ENCODE measurements at places on chromosomes 2 and 18.

DNA sequence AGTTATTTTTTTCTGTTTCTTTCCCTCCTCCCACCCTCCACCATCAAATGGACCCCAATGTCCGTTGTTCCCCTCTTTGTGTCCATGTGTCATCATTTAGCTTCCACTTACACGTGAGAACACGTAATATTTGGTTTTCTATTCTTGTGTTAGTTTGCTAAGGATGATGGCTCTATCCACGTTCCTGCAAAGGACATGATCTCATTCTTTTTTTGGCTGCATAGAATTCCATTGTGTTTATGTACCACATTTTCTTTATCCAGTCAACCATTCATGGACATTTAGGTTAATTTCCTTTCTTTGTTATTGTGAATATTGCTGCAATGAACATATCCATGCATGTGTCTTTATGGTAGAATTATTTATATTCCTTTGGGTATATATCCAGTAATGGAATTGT, 91.3 kb upstream of the TNP1 start:
- DNase-seq = no peak

DNA sequence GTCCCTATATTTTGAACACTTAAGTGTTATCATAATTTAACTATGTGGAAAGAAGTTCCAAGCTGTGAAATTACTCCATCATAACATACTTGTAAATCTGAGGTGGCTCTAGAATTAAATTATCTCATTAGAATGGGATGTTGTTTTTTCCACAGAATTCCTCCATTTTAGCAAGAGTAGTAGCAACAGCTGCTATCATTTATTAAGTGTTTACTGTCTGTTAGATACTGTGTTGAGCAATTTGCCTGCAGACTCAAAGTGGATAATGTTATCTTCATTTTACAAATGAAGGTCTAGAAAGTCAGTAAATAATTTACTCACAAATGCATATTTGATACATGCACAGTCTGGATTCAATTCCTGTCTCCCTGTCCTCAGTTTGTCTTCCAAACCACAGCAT, 504.8 kb upstream of the NRP2 start:
- no peak for DNase-seq

- DNase-seq = peak; percentile 95
These were observed 77.2 kb downstream of the NEURL3 start for GRCh38 chr2:96427917-96428316.

- DNase-seq = no peak
These were observed 300.0 kb upstream of the SMIM21 start for GRCh38 chr18:75727456-75727855.

DNA sequence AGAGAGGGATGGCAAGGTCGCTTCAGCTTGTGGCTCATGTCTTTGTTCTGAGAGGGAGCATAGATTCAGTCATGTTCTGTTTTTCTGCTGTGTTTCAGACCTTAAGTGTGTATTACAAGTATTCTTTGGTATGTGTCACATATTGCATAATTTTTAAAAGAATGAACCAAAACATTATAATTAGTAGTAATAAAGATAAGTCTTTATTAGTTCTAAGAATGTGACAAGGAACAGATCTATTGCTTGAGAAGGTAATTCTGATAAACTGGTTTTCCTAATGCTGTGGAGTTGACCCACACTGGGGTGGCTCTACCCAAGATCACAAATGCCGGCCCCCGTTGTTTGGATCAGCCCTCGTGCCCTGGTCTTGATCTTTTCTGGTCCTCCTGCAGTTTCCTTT, 124.3 kb upstream of the FOSL2 start:
- DNase-seq = no peak

- DNase-seq = no peak
These were observed 105.8 kb upstream of the COL5A2 start for GRCh38 chr2:189285349-189285748.

DNA sequence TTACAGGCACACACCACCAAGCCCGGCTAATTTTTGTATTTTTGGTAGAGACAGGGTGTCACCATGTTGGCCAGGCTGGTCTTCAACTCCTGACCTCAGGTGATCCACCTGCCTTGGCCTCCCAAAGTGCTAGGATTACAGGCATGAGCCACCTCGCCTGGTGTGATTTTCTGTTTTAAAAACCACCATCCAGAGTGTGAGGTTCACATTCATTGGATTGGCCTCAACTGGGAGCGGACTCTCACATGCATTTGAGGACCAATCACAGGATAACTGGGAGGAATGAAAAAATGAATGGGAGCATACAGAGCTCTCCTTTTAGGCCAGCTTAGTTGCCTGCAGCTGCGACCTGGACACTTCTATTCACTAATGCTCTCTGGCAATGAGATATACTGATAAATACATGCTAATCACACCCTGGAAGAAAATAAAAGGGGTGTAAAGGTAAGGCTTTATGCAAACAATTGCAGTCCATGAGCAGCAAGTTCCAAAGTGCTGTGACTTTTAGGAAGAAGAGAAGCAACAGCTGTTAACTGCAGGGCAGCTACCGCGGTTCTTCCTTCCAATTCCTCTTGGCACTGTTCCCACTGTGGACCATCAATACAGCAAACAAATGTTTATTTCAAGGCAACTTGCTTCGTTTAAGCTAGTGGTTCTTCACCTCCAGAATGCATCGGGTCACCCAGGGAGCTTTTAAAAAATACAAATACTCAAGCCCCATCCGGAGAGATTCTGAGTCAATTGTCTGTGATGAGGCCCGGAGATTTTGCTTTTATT, 49.5 kb upstream of the FZD5 start:
- no peak for DNase-seq

GRCh38 chr2:69162057-69162456, 149.1 kb downstream of the ANTXR1 start:
- DNase-seq = no peak

DNA sequence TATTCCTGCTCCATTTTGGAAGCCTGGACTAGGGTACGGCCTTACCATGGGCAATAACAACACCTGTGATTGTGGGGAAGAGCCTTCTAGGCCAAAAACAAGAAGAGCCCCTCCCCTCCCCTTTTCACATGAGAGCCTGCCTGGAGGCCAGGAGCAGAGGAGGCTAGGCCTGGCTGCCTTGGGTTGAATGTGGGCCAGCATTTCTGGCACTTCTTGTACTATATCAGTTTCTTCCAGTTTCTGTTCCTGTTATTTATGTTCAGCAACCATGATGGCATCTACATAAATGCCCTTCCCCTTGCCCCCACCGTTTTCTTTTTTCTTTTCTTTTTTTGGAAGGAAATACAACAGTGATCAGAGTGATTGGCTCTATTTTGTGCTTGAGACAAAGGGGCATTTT, 58.4 kb downstream of the KCTD18 start:
- no peak for DNase-seq

- no peak for DNase-seq
These were observed 10.3 kb upstream of the NT5C1B start for GRCh38 chr2:18599509-18600254.

DNA sequence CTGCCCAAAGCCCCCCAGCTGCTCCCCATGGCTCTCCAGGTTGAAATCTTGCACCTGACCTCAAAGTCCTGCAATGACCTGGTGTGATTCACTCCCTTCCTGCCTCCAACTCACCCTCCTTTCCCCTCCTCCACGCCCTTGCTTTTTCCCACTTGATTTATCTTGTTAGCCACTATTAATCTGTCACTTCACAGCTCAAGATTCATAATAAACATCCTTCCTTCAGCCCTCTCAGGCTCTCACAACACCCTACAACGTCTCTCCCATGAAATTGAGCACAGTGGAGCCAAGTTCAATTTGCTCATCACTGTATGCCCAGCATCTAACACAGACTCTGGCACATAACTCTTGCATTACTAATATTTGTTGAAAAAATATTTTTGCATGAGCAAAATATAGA, 85.6 kb upstream of the SLC35G4 start:
- DNase-seq = no peak

- DNase-seq = peak; percentile 61
These were observed 426.9 kb downstream of the CDH2 start for GRCh38 chr18:27750014-27750413.

- no peak for DNase-seq
These were observed 757.7 kb upstream of the ID2 start for GRCh38 chr2:7924023-7924762.

DNA sequence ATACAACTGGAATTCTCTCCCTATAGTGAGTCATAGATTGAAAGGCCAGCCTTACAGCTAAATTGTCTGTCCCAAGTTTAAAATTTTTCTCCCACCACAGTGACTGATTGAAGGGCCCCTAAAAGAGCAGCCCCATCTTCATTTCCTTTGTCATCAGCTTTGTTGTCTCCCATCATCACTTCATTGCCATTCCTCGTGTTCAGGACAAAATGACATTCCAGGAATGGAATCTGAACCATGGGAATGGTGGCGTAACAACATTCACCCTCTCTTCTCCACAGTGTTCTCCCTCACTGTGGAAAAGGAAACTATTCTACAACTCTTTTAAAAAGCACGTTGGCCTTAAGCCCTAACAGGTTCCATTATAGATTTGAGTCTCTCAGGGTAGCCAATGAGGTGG, 52.1 kb downstream of the PSTPIP2 start:
- no peak for DNase-seq

GRCh38 chr18:48784656-48785055, 166.1 kb downstream of the SMAD7 start:
- no peak for DNase-seq

- no peak for DNase-seq
These were observed 182.0 kb upstream of the SP5 start for GRCh38 chr2:170533156-170533555.

- peak; percentile 66 for DNase-seq
These were observed 158.0 kb downstream of the NEDD4L start for GRCh38 chr18:58201733-58202730.

DNA sequence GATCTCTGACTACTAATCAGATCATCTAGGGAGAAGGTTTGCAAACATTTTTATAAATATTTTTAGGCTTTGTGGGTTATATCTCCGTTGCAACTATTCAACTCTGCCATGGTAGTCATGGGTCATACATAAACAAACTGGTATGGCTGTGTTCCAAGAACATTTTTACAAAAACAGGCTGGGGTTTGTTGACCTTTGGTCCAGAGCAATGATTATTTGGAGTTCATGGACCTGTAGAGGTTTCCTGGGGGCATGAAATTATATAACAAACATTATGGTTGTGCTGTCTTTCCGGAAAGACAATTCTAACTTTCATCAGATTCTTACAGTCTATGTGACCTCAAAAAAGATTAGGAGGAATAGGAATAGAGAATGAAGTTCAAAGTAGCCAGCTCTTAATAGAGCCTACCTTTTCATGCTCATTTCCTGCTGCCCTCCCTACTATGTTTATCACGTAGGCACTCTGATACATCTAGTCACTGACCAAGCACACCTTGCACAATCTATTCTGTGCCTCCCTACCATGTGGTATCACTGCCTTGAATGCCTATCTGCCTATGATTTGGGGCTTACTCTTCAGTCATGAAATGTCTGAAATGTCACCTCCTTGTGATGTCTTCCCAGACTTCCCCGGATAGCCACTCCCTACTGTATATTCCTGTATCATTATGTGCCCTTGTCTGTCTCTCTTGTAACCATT, 102.4 kb upstream of the SCN1A start:
- DNase-seq = no peak

DNA sequence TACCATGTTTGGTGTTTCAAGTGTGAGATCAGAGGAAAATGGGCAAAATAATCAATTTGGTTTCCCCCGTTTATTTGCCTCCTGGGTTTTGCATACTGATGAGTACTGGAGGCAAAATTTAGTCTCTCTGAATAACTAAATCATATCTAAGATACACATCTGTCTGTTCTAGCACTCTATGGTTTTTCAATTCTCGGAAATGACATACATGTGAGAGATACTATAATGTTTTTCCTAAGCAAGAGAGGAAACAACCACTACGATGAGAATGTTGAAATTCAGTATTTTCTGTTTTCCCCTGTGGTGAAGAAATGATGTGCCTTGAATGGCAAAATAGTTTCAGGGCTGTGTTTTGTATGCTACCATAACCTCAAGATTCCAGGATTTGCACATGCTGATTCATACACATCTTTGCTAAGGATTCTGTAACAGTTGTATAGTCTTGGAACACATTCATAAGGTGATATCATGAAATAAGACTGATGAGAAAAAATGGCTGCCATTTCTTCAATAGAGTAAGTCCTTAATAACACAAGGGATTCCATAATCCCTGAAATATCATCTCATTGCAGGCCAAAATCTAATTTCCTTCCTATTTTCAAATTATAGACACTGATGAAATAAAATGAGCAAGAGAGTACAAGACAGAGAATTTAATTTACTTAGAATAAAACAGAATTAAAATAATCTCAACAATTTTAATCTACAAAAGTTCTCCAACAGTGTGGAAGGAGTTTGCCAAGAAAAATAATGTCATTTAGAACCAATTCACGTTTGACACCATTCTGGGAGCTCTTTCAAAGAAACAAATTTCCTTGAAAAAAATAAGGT, 316.6 kb downstream of the FIGN start:
- no peak for DNase-seq

DNA sequence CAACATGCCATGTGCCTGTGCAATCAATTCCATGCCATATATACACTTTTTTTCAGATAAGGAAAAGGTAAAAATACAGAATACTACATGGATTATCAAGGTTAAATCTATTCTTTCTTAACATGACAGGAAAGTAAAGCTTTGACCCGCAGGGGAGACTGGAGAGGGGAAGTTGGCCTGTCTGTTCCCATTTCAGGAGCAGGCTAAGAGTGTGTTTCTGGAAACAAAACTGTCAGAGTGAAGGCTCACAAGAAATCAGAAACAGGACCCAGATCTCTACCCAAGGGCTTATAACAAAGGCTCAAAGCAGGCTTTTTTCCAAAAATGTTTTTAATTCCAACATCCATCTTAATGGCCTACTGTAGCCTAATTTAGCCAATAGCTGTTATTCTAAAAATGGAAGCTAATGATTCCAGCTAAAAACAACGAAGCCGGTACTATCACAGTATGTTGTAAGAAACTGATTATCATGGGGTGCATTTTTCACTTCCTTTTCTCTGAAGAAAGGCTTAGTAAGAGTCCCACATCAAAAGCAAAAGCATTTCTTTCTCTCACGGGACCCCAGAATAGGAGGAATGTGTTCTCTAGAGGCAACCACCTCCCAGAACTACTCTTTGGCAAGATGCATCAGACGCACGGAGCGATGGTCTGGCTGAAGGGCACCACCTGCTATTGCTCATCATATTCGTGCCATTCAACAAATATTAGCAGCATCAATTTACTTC, 41.4 kb downstream of the FECH start:
- no peak for DNase-seq

DNA sequence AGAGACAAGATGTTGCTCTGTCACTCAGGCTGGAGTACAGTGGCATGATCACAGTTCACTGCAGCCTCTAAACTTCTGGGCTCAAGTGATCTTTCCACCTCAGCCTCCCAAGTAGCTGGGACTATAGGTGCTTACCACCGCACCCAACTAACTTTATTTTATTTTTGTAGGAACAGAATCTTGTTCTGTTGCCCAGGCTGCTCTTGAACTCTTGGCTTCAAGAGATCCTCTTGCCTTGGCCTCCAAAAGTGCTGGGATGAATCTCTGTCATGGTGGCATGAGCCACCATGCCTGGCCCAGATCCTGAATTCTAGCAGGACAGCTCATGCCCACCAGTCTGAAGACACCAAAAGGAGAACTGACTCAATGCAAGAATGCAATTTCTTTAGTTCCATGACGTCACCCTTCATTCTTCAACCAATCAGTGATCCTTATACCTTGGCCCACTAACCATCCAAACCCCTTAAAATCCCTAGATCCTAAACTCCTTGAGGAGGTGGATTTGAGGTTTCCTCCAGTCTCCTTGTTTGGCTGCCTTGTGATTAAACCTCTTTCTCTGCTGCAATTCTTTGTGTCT, 25.6 kb upstream of the CXXC1 start:
- no peak for DNase-seq
